ENCODE measurements at places on chromosomes 1 and 21. TPM values are rescaled to one million over a fixed set of nuclear protein-coding genes. Genes with fewer than 3 reads are reported as not detected.

ODR4 gene
- 14.9 TPM for total RNA-seq

LAMB3 gene
- total RNA-seq: 0.63 TPM

TNFRSF9 gene
- total RNA-seq: not detected

TSTD1 gene
- total RNA-seq: 19.0 TPM

SYNC gene
- total RNA-seq: 117 TPM

OR2T33 gene
- not detected for total RNA-seq

OLIG2 gene
- total RNA-seq: not detected

LDLRAD1 gene
- total RNA-seq: not detected

KRTCAP2 gene
- 126 TPM for total RNA-seq

HTR1D gene
- not detected for total RNA-seq

FAM167B gene
- total RNA-seq: 3.8 TPM

DNA sequence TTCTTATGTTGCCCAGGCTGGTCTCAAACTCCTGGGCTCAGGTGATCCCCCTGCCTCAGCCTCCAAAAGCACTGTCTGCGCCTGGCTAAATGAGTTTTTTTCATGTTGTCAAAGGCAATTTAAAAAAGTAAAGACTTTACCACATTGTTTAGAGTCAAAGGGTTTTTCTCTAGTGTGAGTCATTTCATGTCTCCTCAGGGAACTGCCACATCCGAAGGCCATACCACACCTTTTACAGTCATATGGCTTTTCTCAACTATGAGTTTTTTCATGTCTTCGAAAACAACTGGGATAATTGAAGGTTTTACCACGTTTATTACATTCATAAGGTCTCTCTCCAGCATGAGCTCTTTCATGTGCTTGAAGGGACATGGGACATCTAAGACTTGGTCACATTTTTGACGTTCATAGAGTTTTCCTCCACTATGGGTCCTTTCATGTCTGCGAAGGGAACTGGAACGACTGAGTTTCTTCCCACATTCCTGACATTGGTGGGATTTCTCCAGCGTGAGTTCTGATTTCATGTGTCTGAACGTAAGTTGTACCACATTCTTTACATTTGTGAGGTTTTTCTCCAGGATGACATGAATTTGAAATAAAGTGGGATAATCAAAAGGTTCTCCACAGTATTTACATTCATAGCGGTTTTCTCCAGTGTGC lies 65.6 kb downstream of the UCHL5 start:
- no peak for DNase-seq
- H3K4me3 ChIP-seq: no peak overlapping the region
- H3K27ac ChIP-seq: no peak overlapping the region
- peaks cover 20% of the 10 kb centered on the region for H3K36me3 ChIP-seq
- no peaks in the 10 kb centered on the region for H3K27me3 ChIP-seq

- no peak for DNase-seq
- H3K27ac ChIP-seq: no peak overlapping the region
- peaks cover 6% of the 10 kb centered on the region for H3K36me3 ChIP-seq
- no peaks in the 10 kb centered on the region for H3K27me3 ChIP-seq
Observed at GRCh38 chr1:230235876-230236275, 168.8 kb downstream of the GALNT2 start.

DNA sequence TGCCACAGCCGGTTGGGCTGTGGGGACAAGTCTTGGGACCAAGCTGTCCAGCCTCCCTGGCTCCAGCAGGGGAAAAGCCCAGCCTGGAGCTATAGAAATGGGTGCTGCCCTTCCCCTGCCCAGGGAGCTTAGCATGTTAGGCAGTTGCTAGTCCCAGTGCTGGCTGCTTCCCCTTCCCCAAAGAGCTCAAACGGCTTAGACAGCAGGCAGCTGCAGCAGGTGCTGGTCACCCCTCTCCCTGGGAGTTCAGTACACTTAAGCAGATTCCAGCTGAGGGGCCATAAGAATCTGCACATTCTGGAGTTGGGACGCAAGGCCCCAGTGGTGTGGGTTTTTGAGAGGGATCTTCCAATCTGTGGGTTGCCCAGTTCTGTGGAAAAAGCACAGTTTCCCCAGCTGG lies 11.1 kb upstream of the REG4 start:
- H3K36me3 ChIP-seq: no peaks in the 10 kb centered on the region
- H3K27me3 ChIP-seq: no peaks in the 10 kb centered on the region
- no peak overlapping the region for H3K27ac ChIP-seq
- no peaks in the 10 kb centered on the region for H3K4me1 ChIP-seq
- H3K4me3 ChIP-seq: no peak overlapping the region
- no peak for DNase-seq

- H3K4me3 ChIP-seq: no peak overlapping the region
- peaks cover 13% of the 10 kb centered on the region for H3K36me3 ChIP-seq
- no peak overlapping the region for H3K27ac ChIP-seq
Observed at GRCh38 chr1:42178249-42178648, 13.7 kb upstream of the GUCA2A start.

DNA sequence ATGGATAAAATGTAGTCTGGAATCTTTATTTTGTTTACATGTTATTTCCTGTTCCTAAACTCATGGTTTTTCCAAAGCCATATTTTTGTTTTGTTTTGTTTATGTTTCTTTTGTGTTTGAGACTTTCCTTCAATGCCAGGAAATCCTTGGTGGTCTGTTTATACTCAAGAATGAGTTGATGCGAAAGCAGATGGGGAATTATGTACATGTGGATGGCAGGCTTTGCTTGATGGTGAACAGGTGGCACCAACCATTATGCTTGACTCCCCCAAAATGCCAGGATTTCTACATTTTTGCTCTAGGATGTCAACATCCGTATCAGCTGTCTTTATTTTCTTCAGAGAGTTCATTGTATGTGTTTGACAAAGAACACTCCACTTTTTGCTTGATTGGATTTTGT lies 448.5 kb downstream of the PRDM2 start:
- no peak overlapping the region for H3K27ac ChIP-seq
- H3K27me3 ChIP-seq: no peaks in the 10 kb centered on the region
- no peak for DNase-seq
- no peaks in the 10 kb centered on the region for H3K4me1 ChIP-seq
- no peak overlapping the region for H3K4me3 ChIP-seq

DNA sequence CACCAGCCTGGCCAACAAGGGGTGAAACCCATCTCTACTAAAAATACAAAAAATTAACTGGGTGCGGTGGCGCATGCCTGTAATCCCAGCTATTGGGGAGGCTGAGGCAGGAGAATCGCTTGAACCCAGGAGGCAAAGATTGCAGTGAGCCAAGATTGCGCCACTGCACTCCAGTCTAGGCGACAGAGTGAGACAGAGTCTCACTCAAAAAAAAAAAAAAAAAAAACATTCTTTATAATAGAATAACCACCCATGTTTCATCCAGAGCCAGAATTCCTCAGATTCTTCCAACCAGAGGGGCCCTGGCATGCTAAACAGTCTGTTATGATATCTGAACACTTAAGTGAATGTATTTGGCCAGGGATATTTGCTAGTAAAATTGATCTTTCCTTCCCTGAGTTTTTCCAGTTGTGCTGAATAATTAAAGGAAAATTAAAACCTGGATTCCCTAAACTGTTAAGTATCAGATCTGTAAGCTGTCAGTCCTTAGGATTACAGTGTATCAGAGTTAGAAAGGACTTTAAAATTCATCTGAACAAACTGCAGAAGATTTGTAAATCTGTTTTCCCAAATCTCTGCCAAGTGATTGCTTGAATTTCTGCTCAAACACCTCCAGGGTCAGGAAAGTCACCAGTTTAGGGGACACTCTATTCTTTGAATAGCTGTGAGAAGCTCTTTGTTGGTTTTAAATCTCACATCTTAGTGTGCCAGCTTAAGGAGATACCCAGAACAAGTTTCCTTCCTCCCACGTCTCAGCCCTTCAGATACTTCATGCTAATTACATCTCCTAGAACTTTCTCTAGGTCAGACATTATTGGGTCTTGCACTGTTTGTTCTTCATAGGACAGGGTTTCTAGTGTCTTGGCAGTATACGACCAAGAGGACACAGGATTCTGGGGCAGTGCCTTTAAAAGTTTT lies 84.6 kb upstream of the BMP8A start:
- H3K4me3 ChIP-seq: no peak overlapping the region
- DNase-seq: no peak
- peaks cover 62% of the 10 kb centered on the region for H3K4me1 ChIP-seq
- H3K27me3 ChIP-seq: no peaks in the 10 kb centered on the region

- H3K4me3 ChIP-seq: no peak overlapping the region
- no peaks in the 10 kb centered on the region for H3K4me1 ChIP-seq
- no peak overlapping the region for H3K27ac ChIP-seq
- H3K36me3 ChIP-seq: peaks cover 31% of the 10 kb centered on the region
Observed at GRCh38 chr1:211309617-211310016, 17.0 kb upstream of the TRAF5 start.

DNA sequence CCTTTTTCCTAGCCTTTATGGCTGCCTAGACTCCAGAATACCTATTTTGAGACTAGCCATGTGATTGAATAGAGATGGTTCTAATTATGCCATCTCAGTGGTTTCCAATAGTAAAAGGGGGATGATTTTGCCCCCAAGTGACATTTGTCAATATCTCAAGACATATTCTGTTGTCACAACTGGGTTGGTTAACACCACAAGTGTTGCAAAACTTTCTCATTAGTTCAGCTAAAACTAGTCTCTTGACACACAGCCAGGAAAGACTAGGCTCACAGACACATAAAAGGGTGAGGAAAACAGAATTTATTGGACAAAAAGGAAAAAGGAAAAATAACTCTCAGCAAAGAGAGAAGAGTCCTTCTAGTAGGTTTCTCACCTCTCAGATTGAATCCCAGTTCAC lies 39.9 kb upstream of the GBP5 start:
- peaks cover 24% of the 10 kb centered on the region for H3K4me1 ChIP-seq
- no peak for DNase-seq
- no peaks in the 10 kb centered on the region for H3K27me3 ChIP-seq
- H3K27ac ChIP-seq: no peak overlapping the region

DNA sequence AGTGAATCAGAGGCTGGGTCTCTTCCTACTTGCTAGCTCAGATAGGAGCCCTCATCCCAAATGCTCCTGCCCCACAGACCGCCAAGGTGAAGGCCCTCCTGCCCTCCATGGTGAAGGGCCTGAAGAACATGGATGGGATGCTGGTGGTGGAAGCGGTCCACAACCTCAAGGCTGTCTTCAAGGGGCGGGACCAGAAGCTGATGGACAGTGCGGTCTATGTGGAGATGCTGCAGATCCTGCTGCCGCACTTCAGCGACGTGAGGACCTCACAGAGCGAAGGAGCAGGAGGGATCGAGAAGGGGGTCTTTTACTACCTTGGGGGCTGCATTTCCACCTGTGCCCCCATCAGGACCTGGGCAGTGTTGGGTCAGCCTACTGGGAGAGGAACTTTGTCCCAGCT lies 14.6 kb upstream of the TTC4 start:
- no peaks in the 10 kb centered on the region for H3K4me1 ChIP-seq
- H3K27me3 ChIP-seq: no peaks in the 10 kb centered on the region
- no peak overlapping the region for H3K27ac ChIP-seq
- DNase-seq: no peak

DNA sequence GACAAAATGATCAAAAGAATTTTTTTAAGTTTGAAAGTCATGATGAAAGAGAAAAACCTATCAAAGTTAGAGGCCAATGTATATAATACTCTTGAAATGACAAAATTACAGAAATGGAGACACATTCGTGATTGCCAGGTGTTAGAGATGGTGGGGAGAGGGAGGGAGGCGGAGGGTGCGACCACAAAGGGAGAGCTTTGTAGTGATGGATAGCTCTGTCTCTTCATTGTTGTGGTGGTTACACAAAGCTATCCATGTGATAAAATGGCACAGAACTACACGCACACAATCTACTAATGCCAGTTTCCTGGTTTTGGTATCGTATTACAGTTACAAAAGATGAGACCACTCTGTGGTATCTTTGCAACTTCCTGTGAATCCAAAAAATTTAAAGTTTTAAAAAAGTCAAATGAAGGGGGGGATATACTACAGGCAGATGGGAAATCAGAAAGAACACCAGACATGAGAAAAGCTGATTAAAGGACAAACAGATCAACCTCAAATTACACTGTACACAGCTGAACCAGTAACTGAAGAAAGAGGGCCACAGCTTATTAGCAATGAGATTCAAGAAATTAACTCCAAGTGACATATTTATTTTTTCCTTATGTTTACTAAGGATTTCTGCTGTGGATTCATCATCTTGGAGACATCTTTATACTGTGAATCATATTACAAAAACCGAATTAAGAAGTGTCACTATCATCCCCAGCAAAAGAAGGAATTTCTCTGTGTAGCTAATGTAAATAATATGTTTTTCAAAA lies 199.1 kb downstream of the SLC45A1 start:
- H3K27ac ChIP-seq: peak overlapping the region; percentile 40
- H3K27me3 ChIP-seq: no peaks in the 10 kb centered on the region
- no peak for DNase-seq
- no peak overlapping the region for H3K4me3 ChIP-seq

- peaks cover 53% of the 10 kb centered on the region for H3K4me1 ChIP-seq
- no peaks in the 10 kb centered on the region for H3K27me3 ChIP-seq
Observed at GRCh38 chr21:45290948-45291612, 3.4 kb upstream of the POFUT2 start.

GRCh38 chr1:189706594-189706993 lies 771.1 kb downstream of the BRINP3 start:
- no peaks in the 10 kb centered on the region for H3K36me3 ChIP-seq
- DNase-seq: no peak
- H3K4me1 ChIP-seq: no peaks in the 10 kb centered on the region
- H3K4me3 ChIP-seq: no peak overlapping the region
- H3K27ac ChIP-seq: no peak overlapping the region

DNA sequence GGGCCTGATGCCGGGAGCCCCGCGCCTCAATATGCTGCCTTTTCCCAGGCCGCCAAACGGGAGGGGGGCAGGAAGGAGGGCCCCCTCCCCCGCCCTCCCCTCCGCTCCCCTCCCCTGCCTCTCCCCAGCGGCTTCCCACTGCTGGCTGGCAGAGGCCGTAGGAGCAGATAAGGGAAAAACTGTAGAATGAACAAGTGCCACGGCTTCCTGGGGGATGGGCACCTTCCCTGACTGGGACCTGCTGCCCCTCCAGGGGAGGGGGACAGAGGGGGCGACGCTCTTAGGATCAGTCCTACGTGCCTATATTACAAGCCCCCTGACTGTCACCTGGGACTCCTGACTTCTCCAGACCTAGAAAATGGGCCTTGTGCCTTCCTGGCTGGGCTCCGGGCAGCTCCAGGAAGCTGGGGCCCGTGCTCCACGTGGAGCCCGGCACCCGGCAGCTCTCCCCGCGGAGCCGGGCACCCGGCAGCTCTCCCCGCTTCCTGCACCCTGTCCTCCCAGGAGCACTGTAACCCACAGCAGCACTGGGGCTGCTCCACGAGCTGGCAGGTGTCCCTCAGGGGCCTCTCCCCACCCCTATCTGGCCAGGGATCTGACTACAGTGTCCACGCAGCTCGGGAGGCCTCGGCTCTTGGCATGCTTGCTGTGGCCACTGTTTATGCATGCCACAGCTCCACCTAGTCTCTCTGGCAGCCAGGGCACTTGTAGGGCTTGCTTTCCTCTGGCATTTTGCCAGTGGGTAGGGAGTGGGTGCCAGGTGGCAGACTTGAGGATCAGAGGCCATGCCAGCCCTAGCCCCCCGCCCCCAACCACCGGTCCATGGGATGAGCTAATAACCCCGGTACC lies 674 bp upstream of the HES5 start:
- H3K4me3 ChIP-seq: peak overlapping the region; percentile 45
- no peak overlapping the region for H3K27ac ChIP-seq
- peaks cover 7% of the 10 kb centered on the region for H3K27me3 ChIP-seq
- H3K36me3 ChIP-seq: no peaks in the 10 kb centered on the region

- H3K27ac ChIP-seq: no peak overlapping the region
- H3K27me3 ChIP-seq: no peaks in the 10 kb centered on the region
- H3K36me3 ChIP-seq: no peaks in the 10 kb centered on the region
- H3K4me1 ChIP-seq: no peaks in the 10 kb centered on the region
- DNase-seq: no peak
- H3K4me3 ChIP-seq: no peak overlapping the region
Observed at GRCh38 chr1:190243056-190243455, 234.6 kb downstream of the BRINP3 start.
